ENCODE measurements at places on chromosomes 7 and 10.

- DNase-seq = no peak
Observed at GRCh38 chr7:33832271-33832721, 73.0 kb upstream of the BMPER start.

DNA sequence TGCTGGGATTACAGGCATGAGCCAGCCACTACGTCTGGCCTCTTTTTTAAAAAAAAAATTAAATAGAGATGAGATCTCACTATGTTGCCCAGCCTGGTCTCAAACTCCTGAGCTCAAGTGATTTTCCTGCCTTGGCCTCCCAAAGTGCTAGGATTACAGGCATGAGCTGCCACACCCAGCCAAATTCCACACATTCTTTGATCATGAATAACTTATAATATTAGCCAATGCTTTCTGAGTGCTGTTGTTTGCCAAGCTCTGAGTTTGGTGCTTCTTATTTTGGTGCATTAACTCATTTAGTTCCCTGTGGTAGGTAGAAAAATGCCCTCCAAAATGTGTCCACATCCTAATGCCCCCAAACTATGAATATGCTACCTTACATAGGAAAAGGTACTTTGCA is 47.2 kb upstream of the MKI67 start:
- DNase-seq = no peak

DNA sequence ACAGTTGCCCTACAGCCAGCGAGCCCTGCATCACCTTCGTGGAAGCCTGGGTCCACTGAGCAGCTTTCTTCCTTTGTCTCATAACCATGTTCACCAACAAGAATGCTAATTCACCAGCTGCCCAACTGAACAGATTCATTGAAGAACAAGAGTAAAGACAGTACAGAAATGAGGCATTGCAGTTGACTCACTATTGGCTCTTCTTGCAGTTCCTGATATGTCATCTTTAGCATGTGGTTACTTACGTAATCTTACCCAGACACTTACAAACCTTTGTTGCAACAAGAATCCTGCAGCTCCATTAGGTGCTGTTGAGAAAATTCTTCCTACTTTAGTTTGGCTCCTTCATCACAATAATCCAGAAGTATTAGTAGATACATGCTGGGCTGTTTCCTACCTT is 174.0 kb upstream of the TPK1 start:
- no peak for DNase-seq

DNA sequence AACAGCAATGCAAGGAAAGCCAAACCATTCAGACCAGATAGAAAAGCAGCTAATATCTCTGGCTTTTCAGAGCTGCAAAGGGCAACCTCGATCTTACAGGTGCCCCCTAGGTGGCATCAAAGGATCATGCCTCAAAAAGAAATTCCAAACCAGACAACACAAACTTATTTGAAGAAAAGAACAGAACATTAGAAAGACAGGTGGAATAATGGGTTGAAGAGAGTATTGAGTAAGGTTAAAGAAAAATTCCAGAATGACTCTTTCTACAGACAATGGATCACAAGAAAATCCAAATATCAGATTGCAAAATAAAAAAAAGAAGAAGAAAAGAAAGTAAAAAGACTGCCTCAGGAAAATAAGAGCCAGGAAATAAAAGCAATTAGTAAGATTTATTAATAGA is 213.7 kb downstream of the ELMO1 start:
- no peak for DNase-seq

DNA sequence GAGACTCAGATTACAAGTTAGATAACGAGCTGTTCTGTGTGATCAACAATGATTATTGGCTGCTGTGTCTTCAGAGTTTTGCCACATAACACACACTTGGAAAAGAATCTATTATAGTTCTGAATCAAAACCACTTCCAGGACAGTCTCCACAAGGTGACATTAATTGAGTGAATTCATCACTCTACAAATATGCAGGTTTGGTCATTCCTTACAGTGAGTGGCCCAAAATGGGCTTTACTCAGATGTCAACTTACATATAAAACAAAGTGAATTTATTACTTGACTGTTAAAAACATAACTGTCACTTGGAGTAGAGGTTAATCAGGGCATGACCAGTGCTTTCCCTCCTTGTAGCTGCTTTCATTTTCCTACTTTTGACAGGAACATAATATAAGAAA is 984.3 kb downstream of the REEP3 start:
- DNase-seq = no peak

DNA sequence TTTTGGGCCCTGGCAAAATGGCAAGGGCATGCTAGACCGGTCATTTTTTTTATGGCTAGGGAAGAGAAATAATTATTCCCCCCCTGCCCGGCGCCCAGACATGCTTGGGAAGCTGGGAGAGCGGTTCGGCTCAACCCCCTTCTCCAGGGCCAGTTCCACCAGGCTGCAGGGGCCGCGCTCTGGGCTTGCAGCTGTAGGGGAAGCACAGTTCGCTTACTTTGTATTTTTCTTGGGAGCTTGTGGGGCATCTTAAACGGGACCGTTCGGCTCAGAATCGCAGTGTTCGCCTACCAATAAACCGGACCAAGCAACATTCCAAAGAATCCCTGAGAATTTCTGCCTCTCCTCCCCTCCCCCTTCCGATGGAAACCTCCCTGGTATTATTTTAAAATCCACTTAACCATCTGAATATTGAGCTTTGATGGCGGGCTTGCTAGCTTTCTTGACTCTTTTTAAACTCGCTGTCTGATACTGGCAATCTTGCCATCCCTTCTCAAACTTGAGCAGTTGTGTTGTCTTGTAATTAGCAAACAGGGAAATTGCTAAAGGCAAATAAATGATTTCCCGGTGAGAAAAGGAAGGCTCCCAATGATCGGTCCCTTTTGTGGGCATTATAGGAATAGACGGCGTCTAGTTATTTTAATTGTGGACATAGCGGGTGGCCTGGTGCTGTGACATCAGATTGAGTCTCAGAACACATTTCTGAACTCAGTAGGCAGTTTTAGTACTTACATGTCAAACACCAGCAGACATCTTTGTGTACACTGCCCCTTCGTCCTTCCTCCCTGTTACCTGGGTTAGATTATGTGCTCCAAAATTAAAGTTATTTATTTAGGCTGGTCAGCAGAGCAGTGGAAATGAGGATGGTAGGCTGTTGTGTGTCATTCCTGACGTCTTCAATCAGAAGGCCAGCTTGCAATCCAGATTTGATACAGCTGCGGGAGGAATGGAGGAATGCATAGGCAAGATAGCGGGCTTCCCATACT is 3.4 kb downstream of the TCF7L2 start:
- DNase-seq = no peak

GRCh38 chr7:105653441-105654005 is 72.2 kb upstream of the EFCAB10 start:
- DNase-seq = no peak

GRCh38 chr10:45053569-45054100 is 52.9 kb downstream of the ZNF22 start:
- no peak for DNase-seq

DNA sequence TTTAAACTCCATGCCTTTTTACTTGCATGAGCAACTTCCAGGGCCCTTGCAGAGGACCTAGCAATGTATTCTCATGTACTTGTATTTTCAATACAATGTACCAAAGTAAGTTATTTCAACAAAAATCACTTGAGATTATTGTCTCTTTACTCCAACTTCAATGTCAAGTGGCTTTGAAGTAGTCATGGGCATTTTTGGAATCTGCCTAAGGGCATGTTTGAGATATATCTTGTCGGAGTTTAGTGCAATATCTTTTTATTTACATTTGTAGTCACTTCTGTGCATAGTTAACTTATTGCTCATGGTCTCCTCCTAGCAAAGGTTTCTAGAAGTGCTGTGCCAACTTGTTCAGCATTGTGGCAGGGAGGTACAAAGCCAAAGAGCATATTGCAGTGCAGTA is 508.7 kb upstream of the SEMA3D start:
- no peak for DNase-seq

DNA sequence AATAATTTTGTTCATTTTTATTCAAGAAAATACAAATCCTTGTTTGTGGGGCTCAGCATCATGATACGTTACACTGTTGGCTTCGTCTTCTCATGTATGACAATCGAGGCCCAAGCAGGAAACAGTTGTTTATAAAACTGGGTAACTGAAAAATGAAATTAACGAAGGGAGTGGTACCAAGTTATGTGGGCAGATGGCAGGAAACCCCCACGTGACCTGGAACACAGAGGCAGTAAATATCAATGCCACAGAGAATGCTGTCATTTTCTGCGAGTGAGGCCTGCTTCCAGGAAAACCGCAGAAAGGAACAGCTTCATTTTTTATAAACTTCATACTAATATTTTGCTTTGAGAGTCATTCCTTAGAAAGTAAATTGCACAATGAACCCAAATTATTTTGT is 201.0 kb upstream of the ADARB2 start:
- no peak for DNase-seq

- peak; percentile 28 for DNase-seq
Observed at GRCh38 chr7:40299097-40299496, 164.3 kb downstream of the SUGCT start.

DNA sequence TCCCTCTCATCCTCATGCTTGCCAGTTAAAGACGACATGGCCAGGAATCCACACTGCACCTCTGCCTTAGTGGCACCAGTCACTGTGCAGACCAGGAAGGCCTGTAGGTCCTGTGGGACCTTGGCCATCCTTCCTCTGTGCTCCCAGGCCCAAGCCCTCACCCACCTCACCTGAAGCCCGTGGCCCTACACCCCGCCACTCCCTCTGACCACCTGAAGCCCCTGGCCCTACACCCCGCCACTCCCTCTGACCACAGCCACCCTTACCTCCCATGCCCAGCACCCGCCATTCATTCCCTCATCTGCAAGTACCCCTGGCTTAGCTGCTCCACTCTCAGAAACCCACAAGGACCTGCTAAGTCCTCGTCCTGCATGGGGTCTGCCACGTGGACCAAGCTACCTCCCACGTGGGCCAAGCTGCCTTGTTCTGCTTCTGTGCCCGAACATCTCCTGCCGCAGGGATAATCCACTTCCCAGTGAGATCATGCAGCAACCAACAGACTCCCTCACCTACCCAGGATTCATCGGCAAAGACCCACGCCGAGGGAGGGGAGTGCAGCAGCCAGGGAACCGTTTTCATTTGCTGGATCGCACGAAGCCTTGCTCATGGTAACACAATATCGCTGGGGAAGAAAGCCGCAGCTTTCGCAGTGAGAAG is 151.2 kb downstream of the TCERG1L start:
- no peak for DNase-seq

Data from amniotic stem cell (primary cell).